Muscle of back (tissue), 13 donors: ENCODE measurements at places on chromosomes 2 and 18. TPM values are rescaled to one million over a fixed set of nuclear protein-coding genes. Genes with fewer than 3 reads are reported as not detected.

MAP2 gene
- polyA plus RNA-seq: 8.7 TPM

RGPD4 gene
- 0.05 TPM for polyA plus RNA-seq

MXD1 gene
- polyA plus RNA-seq: 5.7 TPM

PDE1A gene
- polyA plus RNA-seq: 20.3 TPM

DNA sequence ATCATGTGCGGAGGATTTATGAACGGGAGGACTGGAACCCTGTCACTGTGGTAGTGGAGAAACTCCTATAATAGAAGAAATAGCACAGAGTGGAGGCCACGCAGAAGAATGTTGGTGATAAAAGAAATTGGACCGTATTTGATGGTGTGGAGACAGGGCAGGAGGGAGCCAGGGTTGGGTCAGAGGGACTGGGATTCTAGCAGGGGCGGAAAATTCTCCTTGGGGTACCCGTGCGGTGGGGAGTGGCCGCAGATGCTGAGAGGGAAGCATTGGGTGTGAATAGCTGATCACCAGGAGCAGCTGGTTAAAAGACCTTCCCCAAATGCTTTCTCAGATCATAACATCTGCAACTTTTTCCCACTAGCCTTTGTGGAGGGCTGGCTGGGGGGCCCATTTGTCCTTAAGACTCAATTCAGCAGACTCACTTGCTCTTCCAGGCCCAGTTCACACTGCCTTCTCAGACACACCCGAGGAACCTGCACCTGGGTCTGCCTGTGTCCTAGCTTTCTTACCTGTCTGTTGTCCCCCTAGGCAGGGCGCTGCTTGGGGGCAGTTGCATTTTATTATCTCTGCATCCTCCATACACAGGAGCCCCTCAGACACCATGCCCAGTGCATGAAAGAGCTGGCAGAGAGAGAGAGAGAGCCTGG, 7.1 kb downstream of the SH3BP4 start:
- no peak for DNase-seq

- DNase-seq: peak; percentile 73
These were observed 23.7 kb downstream of the KIAA2012 start for GRCh38 chr2:202096736-202097135.

DNA sequence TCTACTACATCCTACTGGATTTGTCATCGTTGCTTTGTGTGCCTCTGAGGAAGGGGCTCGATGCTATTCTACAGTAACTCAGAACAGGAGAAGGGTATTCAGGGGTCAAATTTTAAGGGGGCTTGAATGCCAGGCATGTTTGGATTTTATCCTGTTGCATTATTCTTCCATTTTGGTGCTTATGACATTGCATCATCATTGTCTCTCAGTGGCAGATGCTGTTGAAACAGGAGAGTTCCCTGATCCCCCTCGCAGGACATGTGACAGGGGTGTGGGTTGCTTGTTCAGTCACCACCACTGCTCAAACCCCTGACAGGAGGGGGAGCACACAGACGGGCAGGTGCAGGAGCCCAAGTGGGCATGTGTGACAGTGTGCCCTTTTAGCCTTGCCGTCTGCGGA, 156.7 kb downstream of the SLC4A3 start:
- no peak for DNase-seq

DNA sequence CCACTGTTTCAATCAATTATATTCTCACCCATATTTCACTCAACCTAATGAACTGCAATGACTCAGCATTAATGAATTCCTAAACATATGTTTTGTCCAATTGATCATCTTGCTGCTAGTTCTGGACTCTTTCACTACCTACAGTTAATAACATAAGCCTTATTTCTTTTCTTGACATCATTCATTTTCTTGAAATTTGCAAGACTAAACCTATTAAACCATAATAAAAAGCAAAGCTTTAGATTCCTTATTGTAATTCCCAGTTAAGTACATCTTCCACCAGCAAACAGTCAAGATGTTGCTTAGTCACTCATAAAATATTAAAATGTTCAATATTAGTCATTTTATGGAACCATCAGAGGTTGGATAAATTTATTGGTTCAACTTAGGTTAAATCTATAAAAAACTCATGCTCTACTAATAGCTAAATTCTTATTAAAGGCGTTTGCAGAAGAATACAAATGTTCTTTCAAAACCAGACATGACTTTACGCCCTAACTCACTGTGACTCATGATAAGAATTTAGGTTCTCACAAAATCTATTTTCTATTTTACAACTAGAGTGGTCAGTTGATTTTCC, 599.4 kb downstream of the RNF144A start:
- no peak for DNase-seq

DNA sequence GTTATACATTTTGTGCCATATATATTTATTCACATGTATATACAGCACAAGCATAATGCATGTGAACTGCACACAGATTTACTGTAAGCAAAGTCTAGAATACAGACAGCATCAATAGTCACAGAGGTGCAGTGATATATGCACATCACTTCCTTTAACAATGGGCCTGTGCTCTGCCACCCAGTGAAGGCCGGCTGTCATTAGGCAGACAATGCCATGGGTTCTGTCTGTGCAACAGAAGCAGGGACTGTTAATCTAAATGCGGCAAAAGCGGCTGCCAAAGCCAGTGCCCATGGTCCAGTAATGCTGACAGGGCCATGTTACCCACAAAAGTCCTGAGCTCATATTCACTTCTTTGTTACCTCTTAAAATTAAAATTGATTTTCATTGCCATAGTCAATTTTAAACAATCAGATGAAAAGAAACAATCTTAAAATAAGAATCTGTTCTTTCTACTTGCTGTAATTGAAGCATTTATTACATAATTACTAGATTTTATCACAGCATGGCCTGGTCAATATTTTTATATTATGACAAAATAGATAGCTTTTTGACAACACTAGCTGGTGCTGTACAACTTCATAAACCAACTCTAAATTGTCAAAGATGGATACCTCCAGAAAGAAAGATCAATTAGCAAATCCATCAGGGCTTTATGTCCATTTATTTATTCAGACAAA, 232.0 kb downstream of the STK39 start:
- DNase-seq: no peak

GRCh38 chr2:196335221-196335634, 163.8 kb upstream of the STK17B start:
- DNase-seq: no peak

DNA sequence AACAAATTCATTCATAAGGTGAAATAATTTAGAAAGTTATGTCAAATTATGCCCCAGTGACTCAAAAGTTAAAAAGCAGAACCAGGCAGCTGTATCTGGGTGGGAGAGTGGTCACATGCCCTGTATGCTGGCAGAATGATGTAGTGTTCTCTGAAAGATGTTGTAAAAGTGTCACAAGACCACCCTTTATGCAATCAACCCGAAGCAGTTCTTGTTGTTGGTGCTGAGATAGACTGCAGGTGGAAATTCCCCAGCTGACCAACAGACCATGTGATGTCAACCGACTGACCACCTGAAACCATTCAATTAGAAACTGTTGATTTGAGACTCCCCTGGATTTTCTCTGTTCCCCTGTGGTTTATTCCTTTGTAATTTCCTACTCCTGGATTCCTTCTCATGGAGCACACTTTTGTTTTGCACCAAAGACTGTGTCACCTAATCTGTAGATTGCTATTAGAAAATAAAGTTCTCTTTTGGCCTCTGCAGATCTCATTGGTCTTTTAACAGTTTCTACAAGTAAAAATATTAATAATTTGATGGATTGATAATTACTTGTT, 1341.3 kb upstream of the LRRTM1 start:
- no peak for DNase-seq

DNA sequence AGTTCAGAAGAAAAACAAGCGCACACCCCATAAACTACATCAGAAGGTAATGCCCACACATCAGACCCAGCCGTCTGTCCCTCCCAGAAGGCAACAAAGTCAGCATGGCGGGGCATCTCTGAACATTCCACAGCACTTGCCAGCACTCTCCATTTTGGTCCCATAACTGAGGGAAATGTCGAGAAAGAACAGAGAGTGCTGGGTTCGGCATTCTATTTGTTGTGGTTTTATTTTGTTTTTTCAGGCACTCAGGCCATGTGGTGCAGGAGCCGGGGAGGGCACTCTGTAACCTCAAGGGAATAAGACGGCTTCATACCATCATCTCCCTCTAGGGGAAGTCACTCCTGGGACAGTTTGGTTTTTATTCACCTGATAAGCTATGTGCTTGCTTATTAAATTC, 156.0 kb downstream of the SEPTIN10 start:
- DNase-seq: no peak

DNA sequence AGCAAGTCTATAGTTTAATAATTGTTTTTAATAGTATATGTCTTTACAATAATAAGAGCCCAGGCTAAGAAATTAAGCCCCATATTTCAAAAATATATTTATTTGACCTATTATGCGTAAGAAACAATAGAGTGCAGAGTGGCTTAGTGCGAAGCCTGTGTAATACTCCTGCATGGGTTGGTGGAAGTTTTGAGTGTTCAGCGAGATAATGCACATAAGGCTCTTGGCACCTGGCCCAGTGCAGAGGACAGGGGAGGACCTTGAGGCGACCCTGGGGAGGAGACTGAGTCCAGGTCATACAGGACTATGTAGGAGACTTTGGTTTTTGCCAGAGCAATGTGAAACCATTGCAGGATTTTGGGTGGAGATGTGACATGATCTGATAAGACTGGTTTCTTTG, 132.4 kb upstream of the ST6GAL2 start:
- no peak for DNase-seq

DNA sequence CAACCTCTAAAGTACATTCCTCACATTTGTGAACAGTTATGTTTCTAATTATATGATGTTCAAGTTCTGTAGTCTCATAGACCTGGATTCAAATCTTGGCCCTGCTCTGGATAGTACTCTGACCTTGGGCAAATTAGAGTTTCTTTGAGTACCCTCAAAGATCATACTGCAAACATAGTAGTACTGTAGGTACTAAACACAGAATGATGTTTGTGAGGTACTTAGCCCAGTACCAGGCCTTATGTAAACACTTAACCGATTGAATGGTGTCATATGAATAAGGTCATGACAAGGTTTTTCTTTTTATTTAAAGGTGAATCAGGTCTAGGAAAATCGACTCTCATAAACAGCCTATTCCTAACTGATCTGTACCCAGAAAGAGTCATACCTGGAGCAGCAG, 19.1 kb downstream of the SEPTIN2 start:
- DNase-seq: no peak

DNA sequence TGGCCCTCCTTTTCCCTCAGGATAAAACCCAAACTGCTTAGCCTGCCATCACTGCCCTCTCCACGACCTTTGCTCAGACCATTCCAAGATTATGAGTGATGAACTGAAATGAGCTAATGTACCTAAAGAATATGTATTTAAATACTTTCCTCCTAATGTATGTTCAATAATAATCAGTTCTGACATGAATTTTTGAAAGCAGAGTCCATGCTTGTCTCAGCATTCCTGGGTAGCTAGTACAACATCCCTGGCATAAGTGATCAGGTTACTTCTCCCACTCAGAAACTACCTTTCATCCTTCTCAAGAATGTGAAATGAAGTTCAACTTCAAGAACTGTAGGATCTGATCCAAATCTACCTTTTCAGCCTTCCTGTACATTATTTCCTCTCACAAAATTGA, 103.6 kb downstream of the UNC80 start:
- DNase-seq: no peak

GRCh38 chr2:170714381-170715061, 616 bp upstream of the SP5 start:
- peak; percentile 39 for DNase-seq

- no peak for DNase-seq
These were observed 87.1 kb upstream of the LYPD1 start for GRCh38 chr2:132757002-132757589.

- no peak for DNase-seq
These were observed 18.6 kb downstream of the RASGRP3 start for GRCh38 chr2:33494877-33495641.

- DNase-seq: no peak
These were observed 11.3 kb upstream of the GBX2 start for GRCh38 chr2:236179236-236180075.

DNA sequence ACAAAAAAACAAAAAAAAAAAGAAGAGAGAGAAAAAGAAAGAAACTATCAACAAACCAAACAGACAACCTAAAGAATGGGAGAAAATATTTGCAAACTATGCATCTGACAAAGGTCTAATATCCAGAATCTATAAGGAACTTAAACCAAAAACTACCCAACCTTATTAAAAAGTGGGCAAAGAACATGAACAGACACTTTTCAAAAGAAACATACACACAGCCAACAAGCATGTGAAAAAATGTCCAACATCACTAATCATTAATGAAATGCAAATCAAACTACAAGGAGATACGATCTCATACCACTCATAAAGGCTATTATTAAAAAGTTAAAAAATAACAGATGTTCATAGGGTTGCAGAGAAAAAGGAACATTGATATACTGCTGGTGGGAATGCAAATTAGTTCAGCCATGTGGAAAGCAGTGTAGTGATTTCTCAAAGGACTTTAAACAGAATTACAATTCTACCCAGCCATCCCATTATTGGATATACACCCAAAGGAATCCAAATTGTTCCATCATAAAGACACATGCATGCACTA, 7.2 kb upstream of the POLE4 start:
- DNase-seq: no peak

DNA sequence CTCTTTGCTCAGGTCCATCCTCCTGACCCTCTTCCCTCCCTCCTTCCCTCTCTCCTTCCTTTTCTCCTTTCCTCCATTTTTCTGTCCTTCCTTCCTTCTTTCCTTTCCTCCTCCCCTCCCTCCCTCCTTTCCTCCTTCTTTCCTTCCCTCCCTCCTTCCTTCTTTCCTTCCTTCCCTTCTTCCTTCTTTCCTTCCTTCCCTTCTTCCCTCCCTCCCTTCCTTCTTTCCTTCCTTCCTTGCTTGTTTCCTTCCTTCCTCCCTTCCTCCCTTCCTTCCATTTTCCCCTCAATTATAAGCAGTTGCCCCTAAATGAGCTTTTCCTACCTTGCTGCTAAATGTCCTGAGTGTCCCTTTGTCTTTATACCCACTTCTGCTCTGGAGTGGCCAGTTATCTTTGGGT, 103.3 kb downstream of the NDUFA10 start:
- no peak for DNase-seq

- no peak for DNase-seq
These were observed 1.1 kb upstream of the SP140 start for GRCh38 chr2:230224458-230224857.

DNA sequence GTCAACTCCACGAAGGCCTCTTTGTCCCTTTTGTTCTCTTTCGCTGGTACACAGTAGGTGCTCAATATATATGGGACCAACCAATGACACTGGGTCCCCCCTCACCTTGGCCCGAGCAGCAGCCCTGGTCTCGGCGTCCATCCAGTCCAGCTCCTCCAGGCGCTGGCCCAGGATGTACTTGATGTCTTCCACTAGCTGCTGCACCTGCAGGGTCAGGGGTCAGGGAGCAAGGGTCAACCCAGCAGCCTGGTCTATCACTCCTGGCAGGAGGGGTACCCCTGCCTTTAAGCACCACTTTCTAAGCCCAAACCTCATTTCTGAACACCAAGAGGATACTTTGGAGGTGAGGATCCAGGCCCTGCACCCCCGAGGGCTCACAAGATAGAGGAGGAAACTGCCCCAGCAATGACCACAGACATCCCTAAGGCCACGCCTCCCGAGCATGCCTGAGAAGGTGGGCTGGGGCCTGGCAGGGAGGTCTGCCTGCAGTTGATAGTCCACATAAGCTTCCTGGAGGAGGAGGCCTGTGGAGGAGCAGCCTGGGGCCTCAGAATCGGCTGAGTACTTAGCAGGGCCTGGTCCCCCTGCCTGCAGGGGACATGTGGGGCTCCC, 4.2 kb downstream of the ECEL1 start:
- DNase-seq: no peak
